Activated CD4-positive, alpha-beta T cell treated with anti-CD3 and anti-CD28 coated beads, Interleukin-2, amount 50 U/mL, for 4 hours (primary cell): ENCODE measurements at places on chromosomes 5 and 9.

DNA sequence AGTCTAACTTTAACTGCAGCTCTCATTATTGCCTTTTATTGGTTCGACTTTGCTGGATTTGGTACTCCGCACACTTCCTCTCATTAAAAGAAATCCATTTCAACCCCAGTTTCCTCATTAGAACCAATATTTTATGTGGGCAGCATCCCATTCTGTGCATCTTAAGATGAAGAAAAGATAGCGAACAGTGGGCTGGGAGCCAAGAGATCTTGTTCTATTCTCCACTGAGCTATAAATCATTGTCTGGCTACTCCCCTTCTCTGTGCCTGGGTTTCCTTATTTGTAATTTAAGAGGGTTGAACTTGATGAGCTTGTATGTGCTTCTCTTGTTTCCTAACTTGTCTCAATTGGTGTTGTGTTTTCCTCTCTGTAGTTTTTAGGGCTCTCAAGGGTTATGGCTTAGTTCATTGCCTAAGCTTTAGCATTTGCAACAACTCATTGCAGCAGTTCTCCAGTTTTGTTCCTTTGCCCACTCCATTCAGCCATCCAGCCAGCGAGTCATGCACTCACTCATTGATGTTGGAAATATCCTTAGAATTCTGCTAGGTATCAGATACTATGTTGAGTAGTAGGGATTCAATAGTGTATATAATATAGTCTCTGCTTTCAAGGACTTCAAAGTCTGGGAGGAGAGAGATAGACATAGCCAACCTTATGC, 273.3 kb upstream of the TNC start:
- no peak for DNase-seq

- DNase-seq = no peak
These were observed 407.8 kb upstream of the SGCD start for GRCh38 chr5:155919126-155919525.

DNA sequence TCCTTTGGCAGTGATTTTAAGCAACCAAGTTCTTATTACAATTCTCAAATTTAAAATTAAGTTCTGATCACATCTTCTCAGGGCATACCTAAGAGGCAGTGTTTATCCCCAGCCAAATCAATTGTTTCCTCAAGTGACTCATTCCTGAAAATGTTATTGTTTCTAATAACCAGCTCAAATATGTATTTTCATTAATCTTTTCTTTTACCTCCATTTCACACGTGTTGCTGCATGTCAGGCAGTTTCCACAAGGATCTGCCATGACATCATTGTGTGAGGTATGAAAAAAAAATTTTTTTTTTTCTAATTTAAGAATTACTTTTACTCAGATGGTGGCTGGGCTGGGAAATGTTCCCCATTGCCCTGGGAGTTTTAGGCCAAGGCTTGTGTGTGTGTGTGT, 113.0 kb upstream of the NTRK2 start:
- no peak for DNase-seq

- no peak for DNase-seq
These were observed 2.5 kb upstream of the SLC25A48 start for GRCh38 chr5:135831851-135832555.
